Esophagus mucosa (tissue), 1 donor: ENCODE measurements at places on chromosomes 11 and 22.
A peak's percentile ranks its signal among the peaks of the same experiment; 100 is the strongest.

DNA sequence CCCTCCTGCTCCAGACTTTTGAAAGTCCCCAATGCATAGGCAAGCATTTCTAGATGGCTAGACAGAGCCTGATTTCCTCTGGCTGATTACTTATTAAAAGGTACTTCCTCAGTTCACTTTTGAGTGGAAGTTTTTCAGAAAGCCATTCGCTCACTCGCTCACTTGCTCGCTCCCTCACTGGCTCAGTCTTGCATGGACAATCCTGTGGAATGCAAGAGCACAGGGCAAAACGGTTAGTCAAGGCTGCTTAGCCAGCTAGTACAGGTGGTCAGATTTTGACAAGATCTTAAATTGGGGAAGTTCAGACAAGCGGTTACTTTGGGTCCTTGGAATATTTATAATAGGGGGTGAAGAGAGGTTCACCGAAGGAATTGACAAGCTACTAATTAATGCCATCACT lies 101.0 kb downstream of the ARL14EP start:
- no peak for ATAC-seq

GRCh38 chr11:71209656-71210055 lies 42.7 kb downstream of the SHANK2 start:
- ATAC-seq: no peak

GRCh38 chr11:2261436-2262230 lies 8.8 kb downstream of the ASCL2 start:
- ATAC-seq: no peak

DNA sequence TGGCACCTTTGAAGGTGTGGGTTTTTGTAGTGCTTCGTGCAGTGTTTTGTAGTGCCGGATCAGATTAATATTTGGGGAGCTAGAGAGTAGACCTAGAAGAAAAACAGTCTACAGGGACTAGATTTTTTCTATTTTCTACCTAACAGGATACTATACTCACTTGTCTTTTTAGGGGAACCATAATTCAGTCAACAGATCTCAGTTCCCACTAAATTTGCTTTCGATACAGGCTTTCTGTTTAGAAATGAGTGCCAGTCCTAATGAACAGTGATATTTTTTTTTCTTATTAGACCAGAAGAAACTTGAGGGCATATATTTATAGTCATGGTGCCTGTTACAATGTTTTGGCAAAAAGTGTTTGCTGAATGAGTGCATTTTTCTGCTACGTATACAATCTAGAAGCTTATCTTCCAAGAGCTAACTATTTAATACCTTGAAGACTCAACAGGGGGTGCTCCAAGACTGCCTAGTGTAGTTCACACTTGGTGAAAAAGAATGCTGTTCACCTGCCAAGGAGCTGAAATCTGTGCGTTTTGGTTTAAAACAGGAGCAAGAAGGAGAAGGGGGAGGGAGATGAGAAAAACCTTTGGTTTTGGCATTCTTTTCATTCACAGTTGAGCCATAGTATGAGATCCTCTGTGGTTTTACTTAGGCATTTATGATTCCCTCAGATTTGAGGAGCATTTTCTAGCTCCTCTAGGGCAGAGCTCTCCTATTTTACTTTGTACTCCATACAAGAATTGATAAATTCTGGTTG lies 44.9 kb upstream of the VSTM5 start:
- ATAC-seq: peak; percentile 72

DNA sequence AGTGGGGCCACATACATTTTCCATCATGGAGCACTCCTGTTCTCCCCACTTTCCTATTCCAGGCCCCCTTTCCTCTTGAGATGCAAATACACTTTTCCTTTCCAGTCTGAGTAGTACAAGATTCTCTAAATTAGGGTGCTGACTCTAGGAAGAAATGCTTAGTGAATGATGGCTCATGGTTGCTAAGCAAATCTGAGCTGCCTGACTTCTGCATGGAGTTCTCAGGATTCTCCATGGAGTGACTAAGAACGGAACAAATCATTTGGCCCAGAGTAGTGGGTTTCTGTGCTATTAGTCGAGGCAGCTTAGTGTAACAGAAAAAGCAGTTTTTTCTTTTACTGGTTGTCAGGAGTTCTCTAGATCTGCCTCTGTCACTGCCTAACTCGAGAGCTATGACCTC lies 65.4 kb upstream of the NTM start:
- no peak for ATAC-seq

GRCh38 chr22:25098445-25099081 lies 101.1 kb upstream of the CRYBB3 start:
- no peak for ATAC-seq

- ATAC-seq: no peak
Observed at GRCh38 chr11:18080451-18080850, 25.4 kb downstream of the SAAL1 start.

GRCh38 chr11:112129656-112130055 lies 34.2 kb downstream of the IL18 start:
- no peak for ATAC-seq

DNA sequence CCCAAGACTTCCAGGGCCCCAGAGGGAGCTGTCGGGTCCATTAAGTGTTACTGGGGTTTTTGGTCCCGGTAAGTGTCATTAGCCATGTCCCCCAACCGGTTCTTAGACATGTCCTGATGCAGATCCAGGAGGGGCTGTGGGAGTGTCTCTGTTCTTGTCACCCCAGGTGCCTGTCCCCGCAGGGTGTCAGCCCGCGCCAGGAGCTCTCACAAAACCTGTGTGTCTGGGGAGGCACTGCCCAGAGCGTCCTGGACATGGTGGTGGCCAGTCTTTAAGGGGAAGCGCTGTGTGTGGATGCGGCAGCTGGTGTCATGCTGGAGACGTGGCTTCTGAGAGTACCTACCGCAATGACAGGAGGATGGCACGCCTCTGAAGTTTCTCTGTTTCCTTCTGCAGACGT lies 12.5 kb upstream of the PARVG start:
- no peak for ATAC-seq

DNA sequence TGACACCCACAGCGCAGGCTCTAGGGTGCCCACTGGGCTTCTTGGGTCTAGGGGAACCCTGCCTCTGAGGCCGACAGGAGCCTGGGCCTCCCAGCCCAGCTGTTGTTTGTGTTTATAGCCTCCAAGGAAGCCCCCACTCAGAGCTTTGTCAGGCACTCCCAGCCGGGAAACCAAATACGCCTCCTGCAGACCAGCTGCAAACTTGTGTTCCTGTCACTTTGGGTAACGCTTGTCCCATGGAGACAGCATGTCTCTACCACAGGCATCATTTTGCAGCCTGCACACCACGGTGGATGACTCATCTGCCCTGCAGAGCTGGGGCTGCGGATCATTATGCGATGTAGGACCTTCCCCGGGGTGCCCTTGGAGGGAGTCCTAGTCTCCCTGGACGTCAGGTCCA lies 40.6 kb upstream of the CRYBB3 start:
- ATAC-seq: no peak

DNA sequence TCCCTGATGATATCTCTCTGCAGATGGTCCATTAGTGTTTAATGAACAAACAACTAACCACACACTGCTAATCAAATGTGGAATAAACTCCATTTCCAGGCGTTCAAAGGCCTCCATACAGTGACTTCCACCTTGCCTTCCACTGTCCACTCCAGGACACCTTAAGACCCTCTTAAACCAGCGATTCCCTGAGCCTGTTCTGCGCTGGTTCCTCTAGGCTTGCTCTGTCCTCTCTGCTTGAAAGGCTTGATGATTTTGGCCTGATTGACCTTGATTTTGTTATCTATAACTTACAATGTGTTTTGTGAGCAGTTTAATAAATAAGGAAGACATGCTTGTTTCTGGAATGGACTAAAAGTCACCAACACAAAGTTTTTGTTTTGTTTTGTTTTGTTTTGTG lies 12.0 kb downstream of the OVCH2 start:
- ATAC-seq: no peak

- peak; percentile 20 for ATAC-seq
Observed at GRCh38 chr22:42646569-42647525, 2.3 kb downstream of the CYB5R3 start.

- ATAC-seq: no peak
Observed at GRCh38 chr11:8544807-8545206, 49.2 kb downstream of the STK33 start.

DNA sequence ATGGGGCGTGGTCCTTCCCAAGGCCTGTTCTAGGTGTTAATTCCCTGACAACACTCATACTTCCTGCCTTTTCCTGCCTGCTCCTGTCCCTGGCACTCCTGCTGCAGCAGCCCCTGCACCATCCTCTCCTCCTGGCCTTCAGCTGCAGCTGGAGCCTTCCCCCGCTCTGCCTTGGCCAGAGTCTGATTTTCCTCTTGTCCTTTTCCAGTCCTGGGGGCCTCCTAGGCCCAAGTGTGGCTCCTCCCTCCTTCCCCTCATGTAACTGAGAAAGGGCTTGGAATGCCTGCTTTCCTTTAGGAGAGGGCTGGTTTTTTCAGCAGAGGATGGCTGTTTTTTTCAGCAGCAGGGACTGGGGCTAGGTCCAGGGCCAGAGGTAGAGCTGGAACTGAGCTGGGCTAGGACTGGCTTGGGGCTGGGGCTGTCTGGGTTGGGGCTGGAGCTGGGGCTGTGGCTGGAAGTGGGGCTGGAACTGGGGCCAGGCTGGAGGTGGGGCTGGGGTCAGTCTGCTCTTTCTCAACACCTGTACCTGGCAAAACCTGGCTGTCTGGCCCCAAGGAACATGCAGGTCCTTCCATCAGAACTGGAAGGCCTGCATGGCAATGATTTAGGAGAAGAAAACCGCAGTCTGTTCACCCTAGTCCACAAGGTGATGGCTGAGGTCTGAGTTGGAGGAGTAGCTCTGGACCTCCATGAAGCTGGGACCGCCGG lies 23.6 kb downstream of the ZC3H7B start:
- ATAC-seq: no peak

GRCh38 chr11:13104619-13105236 lies 95.6 kb downstream of the RASSF10 start:
- ATAC-seq: peak; percentile 39

DNA sequence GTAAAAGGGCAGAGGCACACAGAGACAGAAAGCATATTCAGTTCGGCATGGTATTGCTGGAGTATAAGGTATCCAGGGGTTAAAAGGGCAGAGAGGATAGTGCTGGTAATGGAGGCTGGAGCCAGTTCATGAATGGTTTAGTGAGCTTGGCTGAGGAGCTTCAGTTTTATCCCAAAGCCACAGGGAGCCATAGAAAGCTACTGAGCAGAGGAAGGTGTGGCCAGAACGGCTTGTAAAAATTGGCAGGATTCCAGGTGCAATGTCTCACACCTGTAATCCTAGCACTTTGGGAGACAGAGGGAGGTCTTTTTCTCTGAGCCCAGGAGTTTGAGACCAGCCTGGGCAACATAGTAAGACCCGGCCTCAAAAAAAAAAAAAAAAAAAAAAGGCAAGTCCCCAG lies 186.1 kb downstream of the MYO18B start:
- ATAC-seq: no peak

GRCh38 chr11:28400331-28401100 lies 292.3 kb downstream of the METTL15 start:
- ATAC-seq: no peak

DNA sequence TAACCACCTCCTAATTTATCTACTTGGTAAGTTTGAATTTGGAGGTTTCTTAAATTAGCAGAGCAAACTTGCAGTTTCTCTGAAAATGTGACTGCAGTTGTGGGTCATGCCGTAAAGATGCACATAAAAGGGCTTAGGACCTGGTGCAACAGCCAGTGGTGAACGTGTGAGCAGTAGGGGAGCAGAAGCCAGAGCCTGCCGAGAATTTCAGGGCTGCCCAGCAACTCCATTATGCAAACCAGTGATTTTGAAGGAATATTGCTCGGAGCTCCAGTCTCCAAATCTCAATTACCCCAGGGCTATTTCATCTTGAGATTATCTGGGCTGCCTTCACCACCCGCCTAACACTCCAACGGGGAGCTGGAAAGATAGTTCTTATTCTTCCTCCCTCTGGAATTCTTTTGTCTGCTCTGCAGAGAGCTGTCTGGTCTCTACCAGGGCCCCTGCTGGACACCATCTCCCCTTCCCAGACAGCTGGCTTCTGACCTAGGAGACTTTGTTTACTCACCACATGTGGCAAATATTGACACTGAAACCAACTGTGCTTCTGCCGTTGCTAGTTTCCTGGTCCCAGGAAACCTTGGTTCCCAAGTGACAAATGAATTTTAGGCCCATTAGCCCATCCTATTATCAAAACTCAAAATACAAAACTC lies 93.9 kb downstream of the DSCAML1 start:
- no peak for ATAC-seq
